ENCODE measurements at places on chromosomes 7 and 10.
A peak's percentile ranks its signal among the peaks of the same experiment; 100 is the strongest.

GRCh38 chr10:51619365-51619764 lies 80.0 kb downstream of the CSTF2T start:
- no peak for DNase-seq

DNA sequence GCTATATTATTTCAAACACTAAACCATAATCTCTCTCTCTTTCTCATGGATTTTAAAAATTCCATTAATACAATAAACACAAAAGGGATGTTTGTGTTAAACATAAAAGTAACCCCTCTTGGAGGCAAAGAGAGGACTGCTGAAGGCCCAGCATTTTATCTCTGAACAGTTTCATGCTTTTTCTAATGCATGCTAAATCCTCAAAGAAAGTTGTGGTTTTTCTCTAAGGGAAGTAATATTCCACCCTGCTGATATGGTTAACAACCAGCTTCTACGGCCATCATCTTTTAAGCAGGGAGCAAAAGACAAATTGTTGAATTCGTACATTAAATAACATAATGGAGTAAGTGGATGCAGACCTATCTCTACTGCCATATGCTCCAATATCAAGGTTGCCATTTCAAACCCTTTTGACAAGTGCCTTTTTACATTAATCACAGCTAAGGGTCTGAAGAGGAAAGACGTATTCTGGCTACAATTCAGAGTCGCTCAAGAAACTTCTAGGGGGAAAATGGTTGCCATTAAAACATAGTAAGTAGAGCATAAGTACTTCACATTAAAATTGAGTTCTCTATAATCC lies 103.1 kb downstream of the SLC25A13 start:
- no peak for DNase-seq

DNA sequence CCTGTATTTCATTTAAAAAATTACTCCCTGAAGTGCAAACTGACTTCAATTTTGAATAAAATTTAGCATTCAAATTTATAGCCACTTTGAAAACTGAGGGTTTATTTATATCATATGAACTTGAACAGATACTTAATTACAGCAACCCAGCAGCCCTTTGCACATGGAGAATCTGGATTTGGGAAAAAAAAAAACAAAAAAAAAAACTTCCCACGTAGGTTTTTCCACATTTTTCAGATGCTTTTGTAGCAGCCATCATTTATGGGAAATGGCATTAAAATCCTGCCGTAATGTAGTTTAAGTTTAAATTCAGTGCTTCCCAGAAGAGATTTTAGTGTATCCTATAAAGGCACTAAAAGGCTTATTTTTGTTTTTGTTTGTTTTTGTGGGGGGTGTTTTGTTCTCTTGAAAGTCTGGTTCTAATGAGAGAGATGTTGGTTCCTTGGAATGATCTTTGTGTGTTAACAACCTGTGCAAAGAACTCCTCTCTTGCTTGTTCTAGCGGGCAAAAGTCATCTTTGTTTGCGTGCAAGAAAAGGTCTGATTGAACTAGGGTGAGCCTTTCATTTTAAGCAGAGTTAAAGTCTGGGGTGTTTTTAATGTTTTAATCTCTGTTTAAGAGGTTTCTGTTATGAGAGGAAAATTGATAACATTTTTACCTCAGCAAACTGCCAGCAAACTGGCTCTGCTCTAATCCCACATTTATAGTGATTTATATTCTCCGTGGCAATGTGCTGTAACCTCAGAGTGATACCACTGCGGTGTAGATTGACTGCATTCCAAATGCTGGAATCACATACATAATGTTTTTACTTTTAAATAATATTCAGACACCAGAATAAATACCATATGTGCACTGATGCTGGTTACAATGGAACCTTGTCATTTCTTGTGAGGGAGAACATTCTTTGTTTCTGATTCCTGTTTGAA lies 105.5 kb downstream of the WNT2 start:
- no peak for DNase-seq

GRCh38 chr10:5283305-5284158 lies 81.2 kb upstream of the UCN3 start:
- peak; percentile 56 for DNase-seq

- no peak for DNase-seq
Observed at GRCh38 chr10:103750836-103751235, 104.5 kb downstream of the SH3PXD2A start.

DNA sequence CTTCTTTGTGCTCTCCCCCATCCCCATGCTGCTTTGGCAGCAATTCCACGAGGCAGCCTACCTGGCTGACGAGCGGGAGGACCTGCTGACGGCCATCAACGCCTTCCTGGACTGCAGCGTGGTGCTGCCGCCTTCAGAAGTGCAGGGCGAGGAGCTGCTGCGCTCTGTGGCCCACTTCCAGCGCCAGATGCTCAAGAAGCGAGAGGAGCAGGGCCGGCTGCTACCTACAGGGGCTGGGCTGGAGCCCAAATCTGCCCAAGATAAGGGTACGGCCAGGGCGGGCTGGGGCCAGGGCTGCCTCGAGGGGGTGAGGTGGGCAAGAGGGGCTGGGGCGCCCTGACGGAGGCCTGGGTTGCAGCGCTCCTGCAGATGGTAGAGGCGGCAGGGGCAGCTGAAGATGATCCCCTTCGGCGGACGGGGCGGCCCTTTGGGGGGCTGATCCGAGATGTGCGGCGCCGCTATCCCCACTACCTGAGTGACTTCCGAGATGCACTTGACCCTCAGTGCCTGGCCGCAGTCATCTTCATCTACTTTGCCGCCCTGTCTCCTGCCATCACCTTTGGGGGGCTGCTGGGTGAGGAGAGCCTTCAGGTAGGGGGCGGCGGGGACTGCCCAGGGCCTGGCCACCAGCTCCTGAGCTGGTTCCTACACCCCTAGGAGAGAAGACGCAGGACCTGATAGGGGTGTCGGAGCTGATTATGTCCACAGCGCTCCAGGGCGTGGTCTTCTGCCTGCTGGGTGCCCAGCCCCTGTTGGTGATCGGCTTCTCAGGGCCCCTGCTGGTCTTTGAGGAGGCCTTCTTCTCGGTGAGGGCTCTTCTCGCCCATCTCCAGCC lies 9.4 kb downstream of the FASTK start:
- DNase-seq = no peak

All from liver (tissue), 10 donors.